ENCODE measurements at places on chromosomes 12 and 14.

DNA sequence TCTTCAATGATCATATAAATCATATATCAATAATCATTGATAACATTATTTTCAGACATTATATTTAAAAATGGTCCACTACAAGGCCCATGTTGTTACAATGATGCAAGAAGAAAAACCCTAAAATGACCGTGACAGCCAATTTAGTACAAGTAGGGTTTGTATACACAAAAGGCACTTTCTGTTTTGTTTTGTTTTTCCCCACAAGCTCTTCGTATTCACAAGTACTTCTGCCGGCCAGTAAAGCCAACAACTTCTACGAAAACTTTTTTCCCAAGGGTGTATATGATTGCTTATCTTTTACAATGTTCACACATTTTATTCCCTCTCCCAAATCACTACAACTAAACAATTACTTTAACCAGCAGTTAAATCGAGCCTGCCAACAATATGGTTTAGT lies 9.6 kb downstream of the PTPRB start:
- DNase-seq: no peak

- no peak for DNase-seq
Observed at GRCh38 chr14:92936085-92936484, 13.1 kb downstream of the CHGA start.

DNA sequence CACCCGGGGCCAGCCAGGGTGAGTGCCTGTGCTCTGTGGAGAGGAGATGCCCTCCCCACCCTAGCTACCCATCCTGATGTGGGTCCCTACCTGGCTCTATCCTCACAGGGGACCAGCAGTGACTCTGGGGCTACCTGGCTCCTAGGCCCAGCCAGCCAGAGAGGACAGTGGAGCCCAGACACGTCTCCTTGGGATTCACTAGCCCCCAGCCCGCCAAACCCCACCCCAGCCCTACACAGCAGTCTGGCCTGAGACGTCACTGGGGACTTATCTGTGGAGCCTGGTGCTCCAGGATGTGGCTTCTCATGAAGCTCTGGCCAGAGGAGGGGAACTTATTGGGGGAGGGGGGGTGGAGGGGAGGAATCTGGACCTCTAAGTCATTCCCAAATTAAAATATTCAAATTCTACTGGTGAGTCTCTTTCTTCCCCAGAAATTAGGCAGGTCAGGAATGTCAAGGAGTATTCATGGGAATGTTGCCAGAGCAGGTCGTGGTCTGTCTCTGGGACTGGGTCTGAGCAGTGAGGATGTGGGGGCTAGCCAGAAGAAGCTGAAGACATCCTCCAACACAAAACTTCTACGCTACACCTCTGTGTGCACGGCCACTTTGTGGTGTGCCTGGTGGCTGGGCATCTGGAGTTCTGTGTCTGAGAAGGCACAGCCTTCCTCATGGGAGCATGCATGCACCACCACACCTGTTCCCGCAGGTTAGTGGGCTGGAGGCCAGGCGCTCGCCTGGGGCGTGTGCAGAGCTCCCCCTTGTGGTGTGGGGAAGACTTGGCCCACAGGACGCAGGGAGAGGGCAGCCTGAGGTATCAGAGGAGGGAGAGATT lies 2.7 kb downstream of the CMTM5 start:
- DNase-seq: peak; percentile 9

DNA sequence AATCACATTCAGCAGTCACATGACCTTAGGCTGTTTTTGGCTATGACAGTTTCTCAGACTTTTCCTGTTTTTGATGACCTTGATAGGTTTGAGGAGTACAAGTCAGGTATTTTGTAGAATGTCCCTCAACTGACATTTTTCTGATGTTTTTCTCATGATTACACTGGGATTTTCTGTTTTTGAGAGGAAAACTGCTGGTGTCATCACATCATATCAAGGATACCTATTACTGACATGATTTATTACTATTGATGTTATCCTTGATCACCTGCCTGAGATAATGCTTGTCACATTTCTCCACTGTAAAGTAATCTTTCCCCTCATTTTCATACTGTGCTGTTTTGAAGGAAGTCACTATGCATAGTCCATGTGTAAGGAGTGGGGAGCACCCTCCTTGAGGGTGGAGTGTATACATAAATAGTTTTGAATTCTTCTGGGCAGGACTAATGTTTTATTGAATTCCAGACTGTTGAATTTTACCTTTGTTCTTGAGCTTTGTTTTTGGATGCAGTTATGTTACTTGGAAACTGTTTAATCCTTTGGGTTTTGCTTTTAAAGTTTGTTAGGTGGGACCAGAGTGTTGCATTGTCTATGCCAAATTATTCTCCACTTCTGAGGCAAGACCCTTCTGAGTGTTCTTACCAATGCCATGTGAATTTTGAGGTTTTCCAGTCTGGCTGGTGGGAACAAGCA lies 444.5 kb upstream of the FAR2 start:
- DNase-seq: peak; percentile 84

DNA sequence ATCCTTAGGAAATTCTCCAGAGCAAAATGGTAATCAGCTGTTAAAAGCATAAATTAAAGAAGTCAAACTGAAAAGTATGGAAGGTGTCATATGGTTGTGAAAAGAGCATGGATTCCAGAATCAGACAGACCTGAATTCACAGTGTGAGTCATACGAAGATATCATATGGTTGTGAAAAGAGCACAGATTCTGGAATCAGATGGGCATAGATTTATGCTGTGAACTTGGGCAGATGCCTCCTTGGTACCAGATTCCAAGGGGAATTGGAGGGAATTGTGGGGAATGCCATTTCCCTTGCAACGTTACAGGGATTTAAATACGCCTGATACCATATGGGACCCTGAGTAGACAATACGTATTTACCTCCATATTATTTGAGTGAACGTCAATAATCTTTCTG lies 183.7 kb downstream of the GALC start:
- no peak for DNase-seq

DNA sequence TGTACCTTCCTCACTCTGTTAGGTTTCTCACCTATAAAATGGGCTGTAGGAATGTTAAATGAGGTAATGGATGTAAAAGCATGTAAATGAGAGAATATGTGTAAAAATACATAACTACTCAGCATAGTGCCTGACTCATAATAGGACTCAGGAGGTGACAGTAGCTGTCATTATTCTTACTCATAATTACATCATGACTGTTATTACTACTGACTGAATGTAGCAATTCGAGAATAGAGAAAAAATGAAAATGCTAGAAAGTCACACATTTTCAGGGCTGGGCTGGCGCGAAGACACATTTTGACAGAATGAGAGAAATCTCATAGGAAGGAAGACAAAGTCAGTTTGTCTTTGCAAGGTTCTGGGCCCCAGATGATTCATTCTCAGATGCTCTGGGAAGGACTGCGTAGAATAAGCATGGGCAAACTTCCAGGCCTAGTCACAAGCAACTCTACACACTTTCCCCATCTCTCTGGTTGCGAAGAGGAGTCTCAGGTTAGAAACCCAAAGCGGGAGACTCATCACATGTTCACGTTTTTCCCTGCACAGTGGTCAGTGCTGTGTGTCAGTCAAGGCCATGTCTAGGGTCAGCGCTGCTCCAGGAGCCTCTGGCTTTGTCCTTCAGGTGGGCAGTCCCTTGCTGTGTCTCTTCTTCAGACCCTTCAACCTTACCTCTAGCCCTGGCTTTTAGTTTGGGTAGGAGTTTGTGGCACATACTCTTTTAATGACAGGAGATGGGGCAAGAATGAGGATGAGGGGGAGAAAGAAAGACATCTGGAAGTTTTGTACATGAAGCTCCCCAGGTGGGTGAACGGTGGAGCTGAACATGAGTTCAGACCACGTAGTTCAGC lies 8.4 kb downstream of the GPRC5A start:
- DNase-seq: peak; percentile 95

DNA sequence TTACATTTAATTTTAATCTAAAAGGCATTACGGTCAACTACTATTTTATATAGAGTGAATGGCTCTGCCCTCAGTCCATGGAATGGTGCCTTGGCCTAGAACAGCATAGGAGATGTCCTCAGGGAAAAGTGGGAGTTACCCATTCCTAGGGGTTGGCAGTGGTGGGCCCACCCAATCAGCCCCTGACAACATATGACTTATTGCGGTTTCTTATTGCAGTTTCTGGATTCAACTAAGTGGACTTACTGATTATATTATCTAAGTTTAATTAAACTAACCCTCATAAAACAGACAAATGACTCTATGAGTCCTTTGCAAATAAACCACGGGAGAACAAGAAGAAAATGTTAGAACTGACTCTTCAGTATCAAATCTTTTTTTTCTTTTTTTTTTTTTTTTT lies 2.3 kb upstream of the PPP2R5E start:
- no peak for DNase-seq

DNA sequence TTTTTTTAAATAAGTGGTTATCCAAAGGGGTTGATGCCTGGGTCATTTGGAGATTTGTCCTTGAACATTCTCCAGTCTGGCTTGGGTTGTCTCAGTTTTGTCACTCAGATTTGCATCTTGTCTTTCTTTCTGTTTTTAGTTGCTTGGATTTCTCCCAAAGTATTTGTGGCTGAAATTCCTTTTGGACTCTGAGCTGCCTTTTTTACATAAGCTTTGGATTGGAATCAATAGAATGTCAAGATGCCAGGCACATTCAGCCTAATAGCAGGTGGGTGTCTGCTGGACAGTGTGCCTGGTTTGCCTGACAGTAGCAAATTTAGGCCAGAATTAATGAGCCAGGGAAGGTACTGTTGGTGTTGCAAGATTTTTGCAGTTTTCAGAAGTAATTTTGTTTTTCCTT lies 50.0 kb downstream of the FLRT2 start:
- peak; percentile 60 for DNase-seq

DNA sequence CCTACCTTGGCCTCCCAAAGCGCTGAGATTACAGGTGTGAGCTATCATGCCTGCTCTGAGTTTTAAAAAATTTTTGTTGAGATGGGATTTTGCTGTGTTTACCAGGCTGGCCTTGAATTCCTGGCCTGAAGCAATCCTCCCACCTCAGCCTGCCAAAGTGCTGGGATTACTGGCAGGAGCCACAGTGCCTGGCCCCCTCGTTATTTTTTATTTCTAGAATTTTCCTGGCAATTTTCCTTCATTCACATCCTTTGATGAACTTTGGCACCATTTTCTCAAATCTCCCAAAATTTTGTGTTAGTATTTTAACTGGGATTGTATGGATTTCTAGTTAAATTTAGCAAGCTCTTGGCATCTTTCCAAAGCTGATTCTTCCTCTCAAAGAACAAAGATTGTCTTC lies 24.6 kb upstream of the SCARB1 start:
- DNase-seq: no peak

- no peak for DNase-seq
Observed at GRCh38 chr12:16602412-16602811, 3.5 kb downstream of the LMO3 start.

- no peak for DNase-seq
Observed at GRCh38 chr12:94650143-94651056, at the start of gene TMCC3. Gene TMCC3 (minus strand): TSS chr12:94650557. CDS start chr12:94650430, 127 bp downstream.

GRCh38 chr12:49345051-49345824 lies 1.4 kb upstream of the DNAJC22 start:
- DNase-seq: no peak

- DNase-seq: no peak
Observed at GRCh38 chr12:50659260-50659659, 104.6 kb upstream of the ATF1 start.

DNA sequence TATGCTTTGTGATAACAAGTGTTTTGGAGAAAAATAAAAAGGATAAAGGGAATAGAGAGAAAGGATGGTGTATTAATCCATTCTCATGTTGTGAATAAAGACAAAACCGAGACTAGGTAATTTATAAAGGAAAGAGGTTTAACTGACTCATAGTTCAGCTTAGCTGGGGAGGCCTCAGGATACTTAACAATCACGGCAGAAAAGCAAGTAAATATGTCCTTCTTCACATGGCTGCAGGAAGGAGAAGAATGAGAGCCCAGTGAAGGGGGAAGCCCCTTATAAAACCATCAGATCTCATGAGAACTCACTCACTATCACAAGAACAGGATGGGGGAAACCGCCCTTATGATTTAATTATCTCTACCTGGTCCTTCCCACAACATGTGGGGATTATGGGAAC lies 18.1 kb upstream of the C12orf42 start:
- DNase-seq: no peak

DNA sequence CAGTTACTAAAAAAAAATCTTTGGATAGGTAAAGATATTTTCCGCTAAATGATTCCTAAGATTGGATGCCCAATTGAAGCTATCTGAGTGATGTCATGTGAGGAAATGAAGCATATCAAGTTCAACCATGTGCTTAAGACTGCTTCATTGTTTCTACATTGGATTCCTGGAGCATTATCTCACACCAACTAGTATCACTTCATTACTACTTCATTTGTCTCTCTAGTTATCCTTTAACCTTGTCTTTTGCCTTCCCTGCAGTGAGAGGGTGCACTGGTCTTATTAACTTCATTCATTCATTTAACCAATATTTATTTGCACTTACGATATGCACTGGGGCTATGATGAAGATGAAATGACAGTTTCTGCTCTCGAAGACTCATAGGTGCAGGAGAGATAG lies 198.1 kb downstream of the SLC38A4 start:
- DNase-seq: no peak

All from AG10803 (cell line).